ENCODE measurements at places on chromosomes 11 and 22.

GRCh38 chr11:75946531-75947530 is 131.8 kb downstream of the UVRAG start:
- H3K4me1 ChIP-seq, result peaks cover 23% of the 10 kb centered on the region
- peak overlapping the region; percentile 64 for H3K27ac ChIP-seq
- no peak for DNase-seq
- no peak overlapping the region for H3K4me3 ChIP-seq

DNA sequence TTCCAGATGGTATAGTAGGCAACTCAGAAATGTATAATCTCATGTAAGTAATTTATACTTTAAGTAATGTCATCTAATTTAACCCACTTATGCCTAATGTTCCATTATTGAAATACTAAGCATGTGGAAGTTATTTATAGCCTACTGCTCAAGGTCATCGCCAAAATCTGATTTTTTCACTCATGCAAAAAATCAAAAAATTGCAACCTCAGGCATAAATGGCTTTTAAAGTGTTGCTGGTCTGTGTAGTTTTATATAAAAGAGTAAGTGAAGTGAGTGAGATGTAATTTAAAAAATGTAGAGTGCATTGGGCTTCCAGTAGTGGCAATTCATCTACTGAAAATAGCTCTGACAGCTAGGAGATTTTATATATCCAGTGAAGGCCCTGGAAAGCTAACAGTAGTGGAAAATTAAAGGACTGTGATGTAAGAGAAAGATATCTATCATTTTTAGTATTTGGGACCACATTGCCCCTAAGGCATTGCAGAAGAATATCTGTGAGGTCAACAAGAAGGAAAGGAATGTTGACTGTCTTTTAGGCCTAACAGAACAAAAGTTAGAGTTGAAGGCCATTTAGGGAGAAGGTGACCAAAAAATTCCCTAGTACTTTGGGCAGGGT is 624.5 kb upstream of the CHORDC1 start:
- H3K27ac ChIP-seq, result no peak overlapping the region
- H3K4me1 ChIP-seq, result no peaks in the 10 kb centered on the region
- DNase-seq, result no peak
- H3K27me3 ChIP-seq, result peaks cover 3% of the 10 kb centered on the region
- H3K36me3 ChIP-seq, result no peaks in the 10 kb centered on the region
- H3K4me3 ChIP-seq, result no peak overlapping the region

GRCh38 chr11:18461909-18462308 is 6.3 kb downstream of the LDHAL6A start:
- H3K4me1 ChIP-seq, result peaks cover 4% of the 10 kb centered on the region
- H3K27ac ChIP-seq, result no peak overlapping the region
- H3K36me3 ChIP-seq, result no peaks in the 10 kb centered on the region
- DNase-seq, result no peak

GRCh38 chr11:77487790-77488189 is 13.9 kb upstream of the PAK1 start:
- H3K27me3 ChIP-seq, result peaks cover 47% of the 10 kb centered on the region
- no peak overlapping the region for H3K27ac ChIP-seq
- H3K36me3 ChIP-seq, result no peaks in the 10 kb centered on the region
- H3K4me1 ChIP-seq, result no peaks in the 10 kb centered on the region
- DNase-seq, result no peak
- H3K4me3 ChIP-seq, result no peak overlapping the region

- DNase-seq, result no peak
- peaks cover 42% of the 10 kb centered on the region for H3K36me3 ChIP-seq
- H3K27me3 ChIP-seq, result no peaks in the 10 kb centered on the region
- no peak overlapping the region for H3K27ac ChIP-seq
Observed at GRCh38 chr11:108727665-108728064, 62.8 kb downstream of the DDX10 start.

DNA sequence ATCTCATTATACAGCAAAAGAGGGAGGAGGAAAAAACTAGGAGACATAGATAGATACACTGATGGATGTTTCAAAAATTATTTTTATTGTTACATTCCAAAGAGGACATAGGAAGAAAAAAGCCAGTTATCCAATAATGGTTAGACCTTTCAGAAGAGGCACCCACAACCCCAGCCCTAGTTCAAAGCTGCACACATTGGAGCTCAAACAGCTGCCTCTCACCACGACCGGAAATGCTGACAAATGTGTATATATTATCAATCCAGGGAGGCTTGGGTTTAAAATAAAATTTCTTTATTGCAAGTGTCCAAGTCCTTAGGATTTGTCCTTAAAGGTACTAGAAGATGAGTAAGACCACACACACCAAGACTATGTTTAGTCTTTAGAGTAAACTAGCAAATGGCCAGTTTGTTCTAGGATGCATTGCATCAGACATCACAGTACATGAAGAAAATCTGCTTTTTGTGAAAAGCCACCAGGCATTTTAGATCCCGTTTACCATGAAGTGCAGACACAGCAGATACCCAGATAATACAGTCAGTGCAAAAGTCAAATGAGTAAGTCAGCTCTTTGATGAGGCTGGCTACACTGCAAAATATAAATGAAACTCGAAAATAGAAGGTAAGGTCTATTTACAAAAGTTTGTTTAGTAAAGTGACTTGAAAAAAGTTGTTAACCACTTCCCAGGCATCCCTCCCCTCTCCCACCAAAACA is 4.6 kb upstream of the ASCL3 start:
- H3K27ac ChIP-seq, result no peak overlapping the region
- peaks cover 23% of the 10 kb centered on the region for H3K36me3 ChIP-seq
- H3K4me1 ChIP-seq, result no peaks in the 10 kb centered on the region
- no peak overlapping the region for H3K4me3 ChIP-seq

DNA sequence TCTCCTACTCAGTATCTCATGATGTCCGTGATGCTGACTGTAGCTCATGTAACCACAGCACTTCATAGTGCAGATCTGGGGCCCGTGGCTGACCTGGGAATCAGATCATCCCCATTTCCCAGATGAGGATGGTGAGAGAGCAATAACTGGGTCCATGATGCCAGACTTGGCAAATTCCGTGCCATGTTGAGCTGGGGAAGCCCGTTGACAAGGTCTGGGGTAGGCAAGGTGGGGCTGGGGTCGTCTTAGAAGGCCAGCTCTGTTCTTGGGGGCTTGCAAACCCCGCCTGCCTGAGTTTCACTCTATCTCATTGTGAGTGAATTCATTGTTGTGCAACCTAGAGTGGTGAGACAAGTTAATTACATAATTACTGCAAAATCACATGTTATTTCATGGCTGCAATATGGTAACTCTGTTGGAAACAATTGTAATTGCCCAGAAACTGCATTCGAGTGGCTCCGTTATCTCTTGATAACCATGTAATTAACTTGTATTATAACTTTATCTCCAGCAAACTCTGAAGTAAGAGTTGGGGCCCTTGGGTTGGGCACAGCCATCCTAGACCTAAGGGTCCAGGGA is 41.7 kb downstream of the LMO1 start:
- H3K27me3 ChIP-seq, result peaks cover 5% of the 10 kb centered on the region
- no peak for DNase-seq
- H3K36me3 ChIP-seq, result no peaks in the 10 kb centered on the region
- no peaks in the 10 kb centered on the region for H3K4me1 ChIP-seq

DNA sequence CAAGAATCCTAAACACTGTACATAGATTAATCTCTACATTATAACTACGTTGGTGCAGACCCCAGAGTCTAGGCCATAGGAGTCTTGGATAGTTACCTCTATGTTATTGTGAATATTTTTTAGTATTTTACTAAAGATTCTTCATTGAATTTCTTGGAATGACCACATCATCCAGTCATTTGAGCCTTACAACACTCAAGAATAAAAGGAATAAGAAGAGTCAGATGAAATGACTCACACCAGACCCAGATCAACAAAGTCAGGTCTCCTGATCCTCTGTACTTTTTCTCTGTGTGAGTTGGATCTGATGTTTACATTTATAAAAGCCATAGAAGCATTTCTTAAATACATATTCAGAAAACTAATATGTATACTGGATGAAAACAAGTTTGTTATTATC is 179.2 kb upstream of the ARHGAP20 start:
- H3K4me1 ChIP-seq, result peaks cover 2% of the 10 kb centered on the region
- no peak for DNase-seq
- H3K4me3 ChIP-seq, result no peak overlapping the region
- H3K27ac ChIP-seq, result no peak overlapping the region

- no peaks in the 10 kb centered on the region for H3K36me3 ChIP-seq
- H3K4me1 ChIP-seq, result peaks cover 7% of the 10 kb centered on the region
- no peak overlapping the region for H3K27ac ChIP-seq
Observed at GRCh38 chr22:42344361-42344905, 74.0 kb upstream of the TCF20 start.

- H3K4me3 ChIP-seq, result no peak overlapping the region
- H3K27ac ChIP-seq, result peak overlapping the region; percentile 18
- peaks cover 32% of the 10 kb centered on the region for H3K36me3 ChIP-seq
- DNase-seq, result no peak
- H3K4me1 ChIP-seq, result peaks cover 15% of the 10 kb centered on the region
- H3K27me3 ChIP-seq, result no peaks in the 10 kb centered on the region
Observed at GRCh38 chr22:24304062-24304675, 33.5 kb downstream of the SPECC1L start.

- no peak for DNase-seq
- no peak overlapping the region for H3K27ac ChIP-seq
- no peaks in the 10 kb centered on the region for H3K4me1 ChIP-seq
Observed at GRCh38 chr11:59189986-59190385, 18.1 kb downstream of the DTX4 start.

DNA sequence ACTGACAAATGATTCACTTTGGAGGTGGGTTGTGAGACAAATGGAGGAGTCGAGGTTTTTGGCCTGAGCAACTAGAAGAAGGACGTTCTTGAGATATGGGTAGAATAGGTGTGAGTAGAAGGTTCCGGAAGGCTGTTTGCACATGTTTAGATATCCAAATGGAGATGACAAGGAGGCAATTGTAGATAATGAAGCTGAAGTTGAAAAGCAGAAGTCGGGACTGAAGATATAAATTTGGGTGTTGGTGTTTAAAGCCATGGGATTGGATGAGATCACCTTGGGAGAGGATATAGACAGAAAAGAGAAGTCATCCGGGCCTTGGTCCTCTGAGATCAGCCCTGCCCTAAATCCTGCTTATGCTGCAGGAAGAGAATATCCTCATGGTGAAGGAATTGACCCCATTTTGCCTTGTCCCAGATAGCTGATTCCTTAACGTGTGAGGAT is 75.5 kb upstream of the CD44 start:
- peaks cover 6% of the 10 kb centered on the region for H3K4me1 ChIP-seq
- DNase-seq, result no peak
- no peak overlapping the region for H3K4me3 ChIP-seq
- no peaks in the 10 kb centered on the region for H3K36me3 ChIP-seq

DNA sequence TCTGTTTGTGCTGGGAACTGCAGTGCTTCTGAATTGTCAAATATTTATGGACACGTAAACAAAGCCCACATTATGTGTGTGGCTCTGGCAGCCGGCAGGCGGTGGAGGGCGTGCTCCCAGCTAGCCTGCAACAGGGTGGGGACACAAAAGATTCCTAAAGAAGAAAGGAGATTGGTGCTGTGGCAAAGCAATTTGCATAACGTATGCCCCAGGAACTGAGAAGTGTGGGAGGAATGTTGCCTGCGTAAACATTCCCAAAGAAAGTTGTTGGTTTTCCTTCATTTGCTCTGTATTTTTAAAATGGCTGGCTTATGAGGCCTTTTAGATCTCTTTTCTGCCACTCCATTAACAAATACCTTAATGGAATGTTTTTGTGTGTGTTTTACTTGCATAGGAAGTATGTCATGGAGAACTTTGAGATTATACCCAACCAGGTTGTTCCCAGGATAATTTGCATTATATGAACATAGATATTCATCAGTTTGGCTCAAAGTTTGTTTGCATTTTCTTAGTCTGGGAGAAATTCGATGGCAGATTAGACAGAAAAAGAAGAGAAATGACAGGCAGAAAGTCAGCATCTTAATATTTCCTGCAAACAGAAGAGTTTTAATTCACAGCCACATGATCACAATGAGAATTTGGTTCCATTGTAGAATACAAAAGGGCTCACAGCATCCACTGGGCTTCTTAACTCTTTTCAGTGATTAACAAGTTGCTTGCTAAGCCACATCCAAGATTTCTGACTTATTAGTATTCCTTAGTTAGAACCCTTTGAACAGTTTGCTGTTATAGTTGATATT is 41.8 kb upstream of the DLAT start:
- H3K4me1 ChIP-seq, result peaks cover 14% of the 10 kb centered on the region
- no peaks in the 10 kb centered on the region for H3K27me3 ChIP-seq
- DNase-seq, result no peak
- peak overlapping the region; percentile 9 for H3K27ac ChIP-seq
- no peak overlapping the region for H3K4me3 ChIP-seq

- no peak for DNase-seq
- H3K4me1 ChIP-seq, result no peaks in the 10 kb centered on the region
- H3K4me3 ChIP-seq, result no peak overlapping the region
- H3K36me3 ChIP-seq, result no peaks in the 10 kb centered on the region
Observed at GRCh38 chr11:59429924-59430516, 3.8 kb upstream of the OR5A2 start.

GRCh38 chr22:43493297-43493696 is 81.5 kb downstream of the MPPED1 start:
- no peaks in the 10 kb centered on the region for H3K36me3 ChIP-seq
- no peak for DNase-seq
- no peaks in the 10 kb centered on the region for H3K27me3 ChIP-seq
- H3K27ac ChIP-seq, result no peak overlapping the region
- no peak overlapping the region for H3K4me3 ChIP-seq

- H3K36me3 ChIP-seq, result no peaks in the 10 kb centered on the region
- no peak overlapping the region for H3K27ac ChIP-seq
- peaks cover 45% of the 10 kb centered on the region for H3K27me3 ChIP-seq
- H3K4me3 ChIP-seq, result no peak overlapping the region
Observed at GRCh38 chr11:13772223-13773046, 104.0 kb downstream of the FAR1 start.

GRCh38 chr11:73326929-73327811 is 19.1 kb downstream of the ARHGEF17 start:
- peaks cover 90% of the 10 kb centered on the region for H3K4me1 ChIP-seq
- peak overlapping the region; percentile 67 for H3K27ac ChIP-seq
- H3K4me3 ChIP-seq, result no peak overlapping the region
- H3K27me3 ChIP-seq, result no peaks in the 10 kb centered on the region
- H3K36me3 ChIP-seq, result peaks cover 5% of the 10 kb centered on the region

DNA sequence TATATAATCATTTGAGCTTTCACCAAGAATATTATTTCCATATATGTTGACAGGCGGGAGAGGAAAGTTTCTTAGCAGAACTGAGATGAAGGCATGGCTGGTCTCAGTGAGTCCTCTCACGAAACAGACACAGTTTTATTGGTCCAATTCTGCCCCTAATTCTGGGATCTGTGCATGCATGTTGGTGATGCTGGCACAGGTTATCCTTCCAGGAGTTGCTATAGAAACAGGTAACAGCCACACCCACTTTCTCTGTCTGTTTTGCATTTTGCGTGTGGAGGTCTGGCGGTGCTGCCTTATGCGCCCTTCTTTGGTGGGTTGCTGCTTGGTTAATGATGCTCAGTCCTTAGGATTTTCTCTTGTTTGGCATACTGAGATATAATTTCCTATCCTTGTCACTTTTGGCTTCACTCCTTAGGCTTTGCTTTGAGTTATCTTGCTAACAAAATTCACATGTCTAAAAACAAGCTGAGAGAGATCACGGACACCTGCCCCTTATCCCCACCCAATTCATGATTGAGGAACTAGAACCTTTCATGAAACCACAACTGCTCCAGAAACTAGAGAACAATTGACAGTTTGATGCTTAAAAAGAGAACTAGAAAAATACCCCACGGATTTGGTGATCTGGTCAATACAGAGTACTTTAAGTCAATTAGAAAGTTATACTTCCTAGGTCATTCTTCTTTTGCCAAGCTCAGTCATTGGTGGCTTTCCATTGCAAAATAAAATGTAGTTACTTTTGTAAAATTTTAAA is 189.3 kb downstream of the FAT3 start:
- H3K27ac ChIP-seq, result no peak overlapping the region
- no peaks in the 10 kb centered on the region for H3K27me3 ChIP-seq
- H3K4me3 ChIP-seq, result no peak overlapping the region

GRCh38 chr11:112579282-112579681 is 318.6 kb upstream of the PLET1 start:
- no peak overlapping the region for H3K4me3 ChIP-seq
- H3K4me1 ChIP-seq, result peaks cover 5% of the 10 kb centered on the region
- no peaks in the 10 kb centered on the region for H3K27me3 ChIP-seq
- no peak overlapping the region for H3K27ac ChIP-seq
- no peak for DNase-seq
